T-helper 2 cell (primary cell): ENCODE measurements at places on chromosomes 3 and 15.

DNA sequence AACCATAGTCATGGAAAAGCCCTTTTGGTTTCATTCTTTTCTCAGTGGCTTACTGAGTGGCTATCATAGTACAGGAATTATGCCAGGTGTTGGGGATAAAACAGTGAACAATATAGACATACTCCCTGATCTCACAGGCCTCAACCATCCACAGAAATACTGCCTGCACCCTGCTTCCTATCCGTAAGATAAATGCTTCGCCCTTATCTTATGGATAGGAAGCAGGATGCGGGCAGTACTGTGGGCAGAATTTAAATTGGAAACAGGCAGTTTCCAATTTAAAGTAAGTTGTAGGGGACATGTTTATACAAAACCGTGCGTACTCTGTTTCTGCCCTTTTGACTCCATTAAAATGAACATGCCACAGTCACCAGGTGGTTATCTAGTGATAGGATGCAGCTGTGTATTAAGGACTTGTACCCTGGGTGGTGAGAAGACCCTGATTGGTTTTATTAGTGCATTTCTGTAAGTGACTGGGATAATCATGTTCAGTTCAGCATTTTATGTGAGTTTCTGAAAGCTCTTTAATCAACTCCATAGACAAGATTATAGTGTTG is 141.8 kb upstream of the BHLHE40 start:
- DNase-seq: no peak

GRCh38 chr3:141373768-141374526 is 5.6 kb downstream of the ZBTB38 start:
- no peak for DNase-seq

GRCh38 chr15:88394553-88395145 is 72.5 kb downstream of the MRPL46 start:
- DNase-seq: no peak

DNA sequence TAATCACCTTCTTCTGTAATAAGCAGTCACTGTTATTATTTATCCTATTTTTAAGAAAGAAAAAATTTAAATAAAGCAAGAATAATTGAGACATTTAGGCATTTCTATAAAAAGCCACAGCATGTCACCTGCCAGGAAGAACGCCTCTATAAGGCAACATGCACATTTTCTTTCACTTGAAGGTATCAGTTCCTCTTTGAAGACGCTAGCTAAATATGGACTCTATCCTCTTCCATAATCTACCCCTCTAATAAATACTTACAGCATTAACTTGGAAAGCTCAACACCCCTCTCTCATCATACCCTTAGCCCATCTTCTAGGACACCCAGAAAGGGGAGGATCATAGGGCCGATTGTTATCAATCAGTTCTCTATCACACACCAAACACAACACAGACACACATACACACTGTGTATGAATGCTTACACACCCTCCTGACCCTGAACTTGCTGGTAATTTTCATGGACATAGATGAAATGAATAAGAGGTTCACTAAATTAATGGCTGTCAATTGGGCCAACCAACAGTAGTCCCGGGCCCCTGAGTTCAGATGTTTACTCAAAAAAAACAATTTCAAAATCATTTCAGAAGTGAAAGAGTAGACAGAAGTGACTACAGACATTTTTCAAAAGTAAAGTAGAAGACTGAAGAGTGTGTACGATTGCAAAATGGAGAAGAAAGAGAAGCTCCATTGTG is 102.5 kb downstream of the ZMAT3 start:
- DNase-seq: no peak

- DNase-seq: no peak
Observed at GRCh38 chr3:89049119-89049518, 58.3 kb upstream of the EPHA3 start.

DNA sequence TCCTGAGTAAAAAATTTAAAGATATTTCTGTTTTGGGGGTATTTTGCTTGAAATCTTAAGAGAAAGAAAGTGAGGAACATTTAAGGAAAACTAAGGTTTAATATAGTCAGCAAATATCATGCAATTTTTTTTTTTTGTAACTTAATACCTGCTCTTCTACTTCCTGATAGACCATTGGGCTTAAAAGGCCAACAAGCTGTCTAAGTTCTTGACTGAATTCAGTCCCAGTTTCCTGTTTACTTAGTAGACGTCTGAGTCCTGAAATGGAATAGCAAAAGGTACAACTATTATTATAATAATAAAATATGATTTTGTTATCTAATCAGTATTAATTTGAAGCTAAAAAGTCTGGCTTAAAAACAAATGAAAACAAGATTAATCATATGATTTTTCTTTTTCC is 37.9 kb downstream of the IQCB1 start:
- DNase-seq: no peak

DNA sequence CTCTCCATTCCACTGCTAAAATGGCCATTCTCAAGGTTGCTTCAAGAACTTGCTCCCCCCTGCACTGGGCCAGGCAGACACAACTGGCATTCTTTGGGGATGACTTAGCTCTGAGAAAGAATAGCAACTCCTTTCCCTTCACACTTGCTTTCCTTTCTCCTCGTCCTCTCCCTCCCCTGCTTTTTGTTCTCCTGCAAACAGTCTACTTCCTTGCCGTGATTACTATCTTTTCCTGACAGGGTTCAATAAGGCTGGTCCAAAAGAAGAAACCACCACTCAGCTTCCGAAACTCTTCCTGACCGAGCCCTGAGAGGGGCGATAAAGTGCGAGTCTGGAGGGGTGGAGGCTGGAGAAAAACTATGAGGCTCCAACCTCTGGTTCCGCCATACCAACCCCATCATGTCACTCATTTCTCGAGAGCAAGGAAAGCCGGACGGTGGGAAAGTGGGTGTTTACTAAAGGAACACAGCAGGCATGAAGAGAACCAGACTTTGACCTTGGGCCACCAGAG is 5.0 kb downstream of the AMOTL2 start:
- DNase-seq: no peak

DNA sequence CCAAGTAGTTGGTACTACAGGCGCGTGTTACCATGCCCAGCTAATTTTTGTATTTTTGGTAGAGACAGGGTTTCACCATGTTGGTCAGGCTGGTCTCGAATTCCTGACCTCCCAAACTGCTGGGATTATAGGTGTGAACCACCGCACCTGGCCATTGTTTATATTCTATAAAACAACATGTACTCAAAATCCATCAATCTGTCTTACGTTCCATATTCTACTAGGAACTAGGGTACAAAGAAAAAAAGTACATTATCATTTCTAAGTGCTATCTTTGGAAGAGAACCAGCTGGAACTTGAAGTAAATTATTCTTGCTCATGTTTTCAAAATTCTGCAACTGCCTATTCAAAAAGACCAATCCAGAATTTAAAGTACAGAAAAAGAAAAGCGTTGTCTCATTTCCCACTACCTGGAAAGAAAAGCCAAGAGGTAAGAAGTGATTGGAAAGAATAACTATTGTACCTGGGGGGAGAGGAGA is 15.2 kb downstream of the SPPL2A start:
- DNase-seq: no peak

GRCh38 chr15:91508633-91509032 is 344.9 kb upstream of the SLCO3A1 start:
- no peak for DNase-seq

DNA sequence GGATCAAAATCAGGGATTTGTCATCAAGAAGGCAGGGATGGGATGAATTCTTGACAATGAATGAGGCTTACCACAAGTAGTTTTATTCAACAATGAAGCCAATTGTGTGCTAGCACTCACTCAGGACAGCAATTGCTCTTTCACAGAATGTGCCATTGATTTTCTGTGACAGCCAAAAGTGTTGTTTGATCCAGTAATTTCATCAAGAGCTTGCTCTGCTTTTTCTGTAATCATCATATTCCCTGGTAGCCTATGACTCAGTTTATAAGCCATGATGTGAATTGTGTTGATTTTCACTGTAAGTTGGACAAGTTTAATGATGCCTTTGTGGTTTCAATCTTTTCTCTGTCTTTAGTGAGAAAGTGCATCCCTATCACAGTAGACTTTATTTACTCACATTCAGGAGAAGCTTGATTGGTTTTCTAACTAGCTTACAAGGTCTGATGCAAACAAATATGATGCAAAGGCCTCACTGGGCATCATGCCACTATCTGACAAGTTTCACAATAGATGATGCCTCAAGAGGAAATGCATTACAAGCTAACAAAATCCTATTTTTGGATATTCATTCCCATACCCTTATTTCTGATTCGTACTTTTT is 13.6 kb upstream of the CSRNP1 start:
- no peak for DNase-seq

- no peak for DNase-seq
Observed at GRCh38 chr3:149620291-149621020, 37.4 kb downstream of the WWTR1 start.

DNA sequence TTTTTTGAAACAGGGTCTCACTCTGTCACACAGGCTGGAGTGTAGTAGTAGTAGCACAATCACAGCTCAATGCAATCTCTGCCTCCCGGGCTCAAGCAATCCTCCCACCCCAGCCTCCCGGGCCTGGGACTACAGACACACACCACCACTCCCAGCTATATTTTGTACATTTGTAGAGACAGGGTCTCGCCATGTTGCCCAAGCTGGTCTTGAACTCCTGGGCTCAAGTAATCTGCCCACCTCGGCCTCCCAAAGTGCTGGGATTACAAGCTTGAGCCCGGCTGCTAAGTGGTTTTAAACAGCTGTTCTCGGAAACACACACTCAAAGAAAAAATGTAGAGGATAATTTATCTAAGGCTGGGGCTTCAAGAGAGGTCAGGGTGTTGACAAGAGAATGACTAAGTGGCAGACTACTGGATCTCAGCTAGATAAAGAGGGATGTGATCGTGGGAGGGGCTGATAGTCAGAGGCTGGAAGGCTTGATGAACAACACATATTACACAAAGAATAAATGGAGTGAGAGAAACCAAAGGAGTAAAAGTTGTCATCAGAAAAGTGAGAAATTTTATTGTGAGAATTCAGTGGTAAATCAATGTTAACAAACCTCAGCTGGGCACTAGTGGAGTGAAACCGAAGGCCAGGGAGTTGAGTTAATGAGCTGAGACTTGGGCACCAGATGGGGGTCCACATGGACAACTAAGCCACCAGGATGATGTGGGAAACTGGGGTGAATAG is 6.7 kb downstream of the CCR5AS start:
- no peak for DNase-seq

DNA sequence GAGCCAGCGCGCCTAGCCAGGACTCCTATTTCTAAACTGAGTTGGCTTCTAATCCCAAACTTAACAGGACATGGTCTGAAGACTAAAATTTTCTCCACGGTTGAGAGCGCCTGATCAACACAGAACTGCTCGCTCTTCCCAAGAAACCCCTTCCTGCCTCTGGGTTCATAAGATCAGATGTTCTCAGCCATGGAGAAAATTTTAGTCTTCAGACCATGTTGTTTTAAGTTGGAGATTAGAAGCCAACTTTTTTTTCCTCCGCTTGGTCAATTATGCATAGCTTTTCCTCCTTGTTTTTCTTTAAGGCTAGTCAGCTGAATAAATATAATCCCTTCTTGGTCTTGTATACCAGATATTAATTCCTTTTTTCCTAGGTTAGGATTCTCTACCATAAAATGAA is 356.6 kb upstream of the ADAMTS9 start:
- no peak for DNase-seq

DNA sequence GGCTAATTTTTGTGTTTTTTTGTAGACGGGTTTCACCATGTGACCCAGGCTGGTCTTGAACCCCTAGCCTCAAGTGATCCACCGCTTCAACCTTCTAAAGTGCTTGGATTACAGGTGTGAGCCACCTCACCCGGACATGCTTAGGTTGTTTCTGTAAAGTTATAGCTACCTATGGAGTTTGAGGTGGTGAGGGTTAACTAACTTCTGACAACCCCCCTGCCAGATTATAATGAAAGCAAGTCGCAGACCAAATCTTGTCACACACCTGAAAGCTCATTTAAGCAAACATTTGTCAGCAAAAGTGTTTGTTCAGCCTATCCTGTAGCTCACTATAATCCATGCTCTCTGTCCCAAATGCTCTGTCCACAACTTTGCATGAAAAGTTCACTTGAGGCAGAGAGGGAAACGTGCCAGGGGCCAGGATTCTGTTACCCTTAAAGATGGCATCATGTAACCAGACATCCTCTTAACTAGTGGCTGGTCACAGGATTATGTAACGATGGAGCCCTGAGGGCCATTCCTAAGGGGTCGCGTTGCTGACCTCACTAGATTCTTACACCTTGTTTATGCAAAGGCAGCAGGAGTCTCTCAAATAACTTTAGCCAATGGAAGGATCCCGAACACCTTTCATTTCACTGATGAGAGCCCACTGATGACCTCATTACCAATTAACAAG is 24.1 kb upstream of the SENP5 start:
- DNase-seq: no peak

- no peak for DNase-seq
Observed at GRCh38 chr3:113161661-113162060, 49.7 kb upstream of the BOC start.

GRCh38 chr3:175260145-175260794 is 401.1 kb downstream of the NAALADL2 start:
- no peak for DNase-seq

DNA sequence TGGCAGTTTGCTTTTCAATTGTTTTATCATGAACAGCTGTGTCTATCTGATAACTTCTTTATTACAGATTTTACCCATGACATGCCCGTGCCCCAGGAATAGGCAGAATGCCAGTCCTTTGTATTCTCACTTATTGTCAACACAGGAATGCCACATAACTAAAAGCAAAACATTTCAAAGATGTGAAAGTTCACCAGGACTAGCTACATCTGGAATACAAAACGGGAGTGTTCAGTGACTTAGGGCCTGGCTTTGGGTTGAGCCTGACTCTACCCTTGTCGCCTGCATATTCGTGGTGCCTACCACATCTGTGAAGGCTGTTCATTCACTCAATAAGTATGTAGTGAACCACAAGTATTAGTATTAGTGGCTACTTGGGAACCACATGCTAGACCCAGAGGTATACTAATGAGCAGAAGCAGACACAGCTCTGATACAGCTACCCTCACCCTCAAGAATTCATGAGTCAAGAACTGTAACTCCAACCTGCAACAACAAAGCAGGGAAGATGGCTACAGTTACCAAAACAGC is 2.9 kb downstream of the TNFSF10 start:
- no peak for DNase-seq

DNA sequence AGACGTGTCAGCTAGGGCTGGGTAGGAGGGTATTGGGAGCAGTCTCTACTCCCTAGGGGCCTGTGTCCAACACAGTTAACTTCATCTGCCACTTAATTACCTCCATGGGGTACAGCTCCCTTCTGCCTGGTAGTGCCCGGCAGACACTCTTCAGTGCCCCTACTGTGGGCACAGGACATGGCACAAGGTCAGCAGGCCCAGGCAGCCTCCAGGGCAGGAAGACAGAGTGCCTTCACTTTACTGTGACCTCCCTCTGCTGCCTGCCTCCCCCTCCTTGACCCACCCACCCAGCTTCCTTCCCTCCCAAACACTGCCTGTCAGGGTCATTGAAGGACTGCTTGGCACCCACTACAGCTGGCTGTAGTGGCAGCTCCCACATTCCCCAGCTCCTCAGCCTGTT is 6.5 kb upstream of the GRM2 start:
- DNase-seq: no peak
